ENCODE measurements at places on chromosomes 5 and 9. TPM values are rescaled to one million over a fixed set of nuclear protein-coding genes. Genes with fewer than 3 reads are reported as not detected.

DNA sequence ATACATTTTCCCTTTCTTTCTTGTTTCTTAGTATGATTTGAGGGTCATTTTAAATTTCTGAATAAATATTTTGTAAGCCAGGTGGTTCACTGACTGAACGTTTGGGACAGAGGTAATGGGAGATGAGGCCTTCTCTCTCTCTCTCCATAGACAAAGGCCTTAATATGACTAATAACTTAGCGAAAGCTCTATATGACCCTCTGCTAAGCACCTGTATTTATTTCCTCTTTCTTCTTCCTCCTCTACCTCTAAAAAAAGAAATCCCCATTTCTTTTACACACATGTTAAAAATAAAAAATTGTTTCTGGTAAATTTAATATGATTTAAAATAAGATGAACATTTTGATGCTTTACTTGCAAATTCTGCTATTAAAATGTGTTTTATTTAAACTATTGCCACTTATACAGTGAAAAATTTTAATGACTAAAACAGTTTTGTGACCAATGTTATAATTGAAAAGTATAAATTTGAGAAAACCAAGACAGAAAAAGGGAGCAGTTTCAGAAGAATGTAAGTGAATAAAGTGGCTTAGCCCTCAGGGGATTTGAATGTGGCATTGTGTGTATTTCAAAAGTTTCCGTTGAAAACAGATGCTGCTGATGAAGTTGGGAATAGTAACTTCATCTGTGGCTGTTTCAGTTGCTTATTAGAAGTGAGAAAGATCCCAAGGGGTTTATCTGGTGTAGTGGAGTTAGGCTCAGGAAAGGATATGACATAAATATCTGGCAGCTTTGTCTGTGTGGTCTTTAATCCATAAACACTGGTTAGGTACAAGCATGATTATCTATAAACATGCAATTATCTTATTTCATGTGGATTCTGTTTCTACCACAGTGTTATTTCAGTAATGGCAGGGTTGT is 128.6 kb upstream of the GRHPR start:
- DNase-seq: no peak

Gene HIGD2A
- total RNA-seq: 257 TPM

GRCh38 chr9:91024841-91025240 is 223.2 kb downstream of the SYK start:
- no peak for DNase-seq

DNA sequence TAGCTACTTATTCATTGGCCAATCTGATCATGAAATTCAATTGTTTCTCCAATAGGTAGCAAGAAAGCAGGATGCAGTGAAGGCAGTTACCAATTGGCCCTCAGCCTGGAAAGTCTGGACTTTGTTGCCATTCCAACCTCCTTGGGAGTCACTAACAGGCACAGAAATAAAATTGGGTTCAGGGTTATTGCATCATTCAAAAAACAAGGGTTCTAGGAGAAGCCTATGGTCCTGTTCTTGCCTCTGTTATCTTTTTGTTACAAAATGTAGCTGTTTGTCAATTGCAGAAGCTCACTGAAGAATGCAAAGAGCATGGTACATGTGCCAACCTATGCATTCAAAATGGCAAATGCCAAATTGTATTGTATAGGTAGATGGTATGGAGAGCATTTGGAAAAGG is 51.0 kb upstream of the CCNG1 start:
- DNase-seq: no peak

Gene SNX2
- total RNA-seq: 80.5 TPM

DNA sequence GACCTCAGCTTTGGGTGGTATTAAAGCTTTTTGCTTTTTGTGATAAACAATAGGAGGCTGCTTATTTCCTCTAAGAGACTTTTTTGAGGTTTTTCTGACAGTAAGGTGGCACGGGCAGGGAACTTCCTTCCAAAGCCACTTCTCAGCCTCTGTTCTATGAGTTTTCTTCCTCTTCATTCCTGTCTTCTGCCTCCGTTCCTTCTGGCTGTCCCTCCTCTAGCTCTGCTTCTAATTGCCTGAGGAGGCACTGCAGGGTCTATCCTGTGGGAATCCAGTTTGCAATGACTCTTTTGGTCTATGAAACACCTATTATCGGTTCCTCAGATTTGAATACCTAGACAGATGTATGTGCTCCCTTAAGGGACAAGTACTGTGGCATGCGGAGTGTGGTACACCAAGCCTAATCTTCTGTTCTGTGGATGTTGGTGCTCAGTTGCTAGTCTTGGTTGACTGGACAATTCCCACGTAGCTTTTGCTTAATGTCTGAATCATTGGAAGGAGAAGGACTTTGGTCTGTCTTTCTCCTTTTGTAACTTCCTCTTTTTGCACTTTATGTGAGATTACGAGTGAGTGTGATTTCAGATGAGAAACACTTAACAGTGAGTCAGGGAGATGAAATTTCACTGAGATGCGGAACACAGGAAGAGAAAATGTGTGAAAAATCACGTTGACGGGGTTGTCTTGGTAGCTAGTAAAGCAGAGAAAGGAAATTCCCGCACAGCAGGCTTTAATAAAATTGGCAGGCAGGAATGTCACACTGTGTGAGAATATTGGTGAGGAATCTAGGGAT is 305.2 kb downstream of the EFNA5 start:
- DNase-seq: no peak

DNA sequence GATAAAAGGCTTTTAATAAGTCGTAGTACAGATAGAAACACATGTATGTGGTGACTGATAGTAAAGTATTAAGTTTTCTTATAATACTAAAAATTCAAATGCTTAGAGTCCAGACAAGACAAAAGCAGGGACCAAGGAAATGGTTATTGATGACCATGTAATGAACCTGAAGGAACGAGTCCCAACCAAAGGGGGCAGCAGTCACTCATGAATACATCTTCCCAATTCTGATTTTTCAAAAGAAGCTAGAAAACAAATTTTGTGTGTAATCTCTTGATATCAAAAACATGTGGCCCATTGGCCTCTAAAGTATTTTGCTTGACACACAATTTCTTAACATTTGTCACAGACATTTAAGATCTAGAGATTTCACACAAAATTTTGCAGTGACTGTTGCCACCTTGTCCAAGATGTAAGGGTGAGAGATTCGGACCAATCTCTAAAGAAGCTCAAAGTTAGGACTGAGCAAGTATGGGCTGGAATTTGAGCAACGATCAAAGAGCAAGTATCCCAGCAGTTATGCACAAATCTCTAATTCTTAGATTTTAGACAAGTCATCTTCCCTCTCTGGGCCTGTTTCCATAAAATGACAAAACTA is 66.8 kb downstream of the ARL15 start:
- DNase-seq: peak; percentile 55

DNA sequence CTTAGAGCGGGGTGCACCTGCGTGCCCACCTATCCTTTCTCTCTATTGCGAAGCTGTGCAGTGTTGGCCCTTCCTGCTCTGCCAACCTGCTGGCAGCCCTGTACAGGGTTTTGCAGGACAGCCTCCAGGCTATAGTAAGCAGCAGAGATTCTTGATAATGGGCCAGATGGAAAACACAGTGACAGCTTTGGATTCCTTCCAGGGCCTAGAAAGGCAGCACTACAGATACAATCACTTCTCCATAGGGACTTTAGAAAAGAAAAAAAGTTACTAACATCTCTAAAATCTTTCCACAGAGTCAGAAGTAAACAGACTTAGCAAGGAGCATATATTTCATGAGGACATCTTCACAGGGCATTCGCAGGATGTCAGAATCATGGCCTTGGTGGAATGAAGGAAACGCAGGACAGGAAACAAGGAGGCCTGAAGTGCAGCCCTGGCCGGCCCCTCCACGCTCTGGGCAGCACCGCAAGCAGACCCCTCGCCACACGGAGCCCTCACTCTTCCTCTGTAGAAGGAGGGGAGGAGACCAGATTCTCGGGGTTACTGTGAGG is 172.1 kb upstream of the GAS1 start:
- DNase-seq: peak; percentile 3

Gene PIP5KL1
- total RNA-seq: 0.58 TPM

Gene RHOBTB3
- 85.2 TPM for total RNA-seq

Gene MARCHF6
- 165 TPM for total RNA-seq

DNA sequence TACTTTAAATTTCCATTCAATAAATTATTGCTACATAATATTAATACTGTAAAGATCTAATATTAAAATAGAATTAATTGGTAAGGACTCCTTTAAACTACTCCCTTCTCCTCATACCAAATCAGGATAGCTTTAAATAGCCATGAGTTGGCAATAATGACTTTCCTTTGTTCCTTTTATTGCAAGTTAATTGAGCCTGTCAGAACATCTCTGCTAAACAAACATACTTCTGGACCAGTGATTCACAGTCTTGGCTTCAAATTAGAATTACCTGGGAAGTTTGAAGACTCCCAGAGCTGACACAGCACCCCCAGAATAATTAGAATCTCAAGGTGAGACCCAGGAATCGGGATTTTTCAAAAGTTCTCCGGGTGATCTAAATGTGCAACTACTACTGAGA is 18.7 kb downstream of the C5orf58 start:
- no peak for DNase-seq

Gene ANKRD34B
- not detected for total RNA-seq

Gene MARCHF11
- not detected for total RNA-seq

Gene C6
- total RNA-seq: 1.5 TPM

Gene IL5
- total RNA-seq: not detected

Gene PCDHGA7
- total RNA-seq: 5.6 TPM

DNA sequence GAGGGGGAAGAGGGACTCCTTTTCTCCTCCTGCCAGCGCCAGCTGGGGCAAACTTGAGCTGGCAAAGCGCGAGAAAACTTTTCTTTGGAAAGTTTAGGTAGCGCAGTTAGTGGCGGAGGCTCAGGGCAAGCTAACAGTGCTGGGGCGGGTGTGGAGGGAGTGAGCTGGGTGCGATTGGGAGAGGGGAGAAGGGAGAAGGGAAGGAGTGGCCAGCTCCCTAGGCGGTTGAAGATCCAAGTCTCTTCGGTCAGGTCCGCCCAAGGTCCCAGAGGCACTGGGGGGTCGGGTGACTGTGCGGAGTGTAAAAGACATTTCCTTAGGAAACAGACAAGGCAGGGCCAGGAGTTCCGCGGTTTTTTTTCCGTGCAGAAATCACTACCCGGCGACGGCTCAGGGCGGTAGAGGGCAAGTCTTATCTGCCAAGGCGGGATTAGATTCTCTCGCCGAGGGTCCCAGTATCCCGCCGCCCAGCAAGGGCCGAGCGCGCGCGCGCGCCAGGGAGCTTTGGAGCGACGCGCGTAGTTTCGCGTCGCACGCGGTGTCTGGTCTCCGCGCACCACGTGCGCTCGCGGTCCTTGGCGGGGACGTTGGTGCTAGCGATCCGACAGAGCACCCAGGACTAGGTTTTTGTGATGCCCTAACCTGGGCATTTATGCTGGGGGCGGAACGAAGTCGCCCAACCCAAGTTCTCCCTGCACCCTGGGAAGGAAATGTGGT is 33.6 kb upstream of the NFIB start:
- no peak for DNase-seq

GRCh38 chr5:113235884-113236283 is 198.9 kb downstream of the TSSK1B start:
- no peak for DNase-seq

DNA sequence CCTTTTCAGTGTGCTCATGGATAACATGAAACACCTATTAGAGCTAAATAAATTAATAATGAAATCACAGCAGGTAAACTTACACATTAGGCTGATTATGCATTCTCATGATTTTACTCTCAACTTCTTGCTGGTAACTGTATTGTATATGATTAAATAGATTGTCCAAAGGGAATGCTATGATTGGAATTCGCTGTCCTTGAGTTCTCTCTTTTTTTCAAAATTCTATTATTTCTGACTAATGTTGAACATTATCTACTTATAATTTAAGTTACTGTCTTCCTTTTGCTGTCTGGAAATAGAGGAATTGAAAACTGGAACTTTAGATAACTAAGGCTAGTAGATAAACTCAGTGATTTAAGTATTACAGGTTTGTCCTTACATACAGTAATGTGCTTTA is 13.1 kb downstream of the CENPH start:
- no peak for DNase-seq

DNA sequence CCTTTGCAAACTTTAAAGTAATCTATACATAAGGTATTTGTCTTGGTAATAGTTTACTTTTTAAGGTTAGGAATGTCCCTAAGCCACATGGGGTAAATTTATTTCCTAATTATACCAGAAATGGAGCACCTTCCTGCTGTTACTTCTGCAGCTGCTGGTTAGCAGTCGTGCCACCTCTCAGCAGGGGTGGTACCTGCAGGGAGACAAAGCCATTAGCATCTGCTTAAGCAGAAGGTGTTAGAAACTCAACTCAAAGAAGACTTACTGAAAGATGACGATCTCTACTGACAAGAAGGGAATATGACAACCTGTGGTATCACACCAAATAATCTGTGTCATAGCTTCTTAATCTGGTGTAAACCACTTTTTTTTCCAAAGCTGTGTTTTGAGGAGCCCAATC is 173.7 kb downstream of the BRINP1 start:
- DNase-seq: no peak

Gene CHSY3
- 0.96 TPM for total RNA-seq

DNA sequence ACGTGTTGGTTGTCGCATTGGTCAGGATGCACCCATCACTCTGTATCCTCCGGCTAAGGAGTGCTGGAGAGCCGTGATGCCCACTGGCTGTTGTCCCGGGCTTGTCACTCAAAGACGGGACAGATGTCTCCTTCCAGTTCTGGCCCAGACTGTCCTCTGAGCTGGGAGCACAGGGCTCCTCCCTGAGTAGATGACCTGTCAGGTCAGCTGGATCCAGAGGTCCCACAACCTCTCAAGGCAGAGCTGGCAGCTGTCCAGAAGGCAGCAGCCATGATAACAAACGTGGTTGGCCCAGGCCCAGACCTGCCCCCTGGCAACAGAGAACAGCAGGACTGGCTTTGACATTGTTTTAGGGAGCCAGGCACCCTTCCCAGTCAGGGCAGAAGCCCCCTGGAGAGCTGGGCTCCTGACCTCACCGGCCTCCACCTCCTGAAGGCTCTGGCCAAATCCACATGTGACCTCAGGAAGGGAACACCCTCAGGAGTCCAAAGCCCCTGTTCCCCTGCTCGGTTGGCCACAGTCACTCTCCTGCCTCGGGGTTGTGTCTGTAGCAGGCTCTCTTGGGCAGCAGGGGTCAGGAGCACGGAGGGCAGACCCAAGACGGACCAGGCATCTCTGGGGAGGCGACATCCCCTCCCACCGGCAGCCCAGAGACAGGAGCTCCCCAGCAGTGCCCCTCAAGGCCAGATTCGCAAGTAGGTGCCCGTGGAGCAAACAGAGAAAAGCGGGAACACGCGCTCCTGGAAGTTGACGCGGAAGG is 10.3 kb downstream of the TRIM7 start:
- no peak for DNase-seq

DNA sequence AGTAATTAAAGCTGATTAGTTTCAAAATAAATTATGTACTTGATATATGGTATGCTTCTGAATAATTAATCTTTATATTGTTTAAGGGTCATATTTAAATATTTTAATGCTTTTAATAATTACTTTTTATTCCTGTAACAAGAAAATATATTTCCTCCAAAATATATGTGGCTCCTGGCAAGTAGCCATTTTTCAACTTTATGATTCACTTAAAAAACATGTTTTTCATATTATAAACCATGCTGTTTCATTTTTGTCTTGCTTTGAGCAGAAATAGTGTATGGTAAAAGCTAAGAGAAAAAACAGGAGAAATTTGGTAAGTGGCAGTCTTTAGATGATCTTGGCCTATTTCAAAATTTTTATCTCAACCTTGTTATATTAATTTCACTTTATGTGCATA is 14.6 kb downstream of the SPATA9 start:
- no peak for DNase-seq

- no peak for DNase-seq
These were observed 37.4 kb downstream of the CSNK1G3 start for GRCh38 chr5:123549256-123549904.

Gene SLC34A3
- not detected for total RNA-seq

Gene PARP8
- total RNA-seq: 7.4 TPM

Gene DDX4
- total RNA-seq: not detected

Gene SPATA31C1
- total RNA-seq: not detected

GRCh38 chr9:87324613-87325194 is 173.0 kb upstream of the DAPK1 start:
- DNase-seq: no peak

Data from mucosa of descending colon (tissue), 3 donors.